ENCODE measurements at places on chromosomes 16 and 17.
A peak's percentile ranks its signal among the peaks of the same experiment; 100 is the strongest.

DNA sequence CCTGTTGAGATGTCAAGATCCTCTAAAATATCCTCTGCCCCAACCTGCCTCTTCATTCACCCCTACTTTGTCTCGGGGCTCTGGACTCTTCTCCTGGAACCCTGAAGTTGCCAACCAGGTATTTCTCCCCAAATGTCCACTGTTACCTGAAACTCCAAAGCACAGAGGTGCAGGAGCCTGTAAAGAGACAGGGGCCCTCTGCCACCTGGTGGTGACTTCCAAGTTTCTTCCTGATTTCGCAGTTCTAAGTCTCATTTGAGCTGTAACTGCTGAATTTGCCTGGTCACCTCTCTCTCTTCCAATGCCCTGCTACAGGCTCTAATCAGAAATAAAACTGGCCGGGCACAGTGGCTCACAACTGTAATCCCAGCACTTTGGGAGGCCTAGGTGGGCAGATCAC lies 77.1 kb upstream of the RCVRN start:
- DNase-seq, result no peak

DNA sequence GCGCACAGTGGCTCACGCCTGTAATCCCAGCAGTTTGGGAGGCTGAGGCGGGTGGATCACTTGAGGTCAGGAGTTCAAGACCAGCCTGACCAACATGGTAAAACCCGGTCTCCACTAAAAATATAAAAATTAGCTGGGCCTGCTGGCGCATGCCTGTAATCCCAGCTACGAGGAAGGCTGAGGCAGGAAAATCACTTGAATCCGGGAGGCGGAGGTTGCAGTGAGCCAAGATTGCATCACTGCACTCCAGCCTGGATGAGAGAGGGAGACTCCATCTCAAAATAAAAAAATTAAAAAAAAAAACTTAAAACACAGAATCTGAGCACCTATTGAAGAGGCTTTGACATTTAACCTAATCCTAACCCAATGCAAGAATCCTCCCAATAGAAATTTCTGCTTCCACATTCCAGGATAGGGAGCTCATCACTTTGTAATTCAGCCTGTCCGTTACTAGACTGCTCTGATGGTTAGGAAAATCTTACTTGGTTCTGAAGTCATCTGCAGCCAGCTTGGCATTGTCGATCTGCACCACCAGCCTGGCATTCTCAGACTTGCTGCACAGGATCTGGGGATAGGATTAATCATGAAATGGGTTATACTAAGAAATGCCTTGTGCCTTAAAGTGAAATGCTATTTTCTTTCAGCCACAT lies 2.1 kb downstream of the KRT33B start:
- DNase-seq, result no peak

DNA sequence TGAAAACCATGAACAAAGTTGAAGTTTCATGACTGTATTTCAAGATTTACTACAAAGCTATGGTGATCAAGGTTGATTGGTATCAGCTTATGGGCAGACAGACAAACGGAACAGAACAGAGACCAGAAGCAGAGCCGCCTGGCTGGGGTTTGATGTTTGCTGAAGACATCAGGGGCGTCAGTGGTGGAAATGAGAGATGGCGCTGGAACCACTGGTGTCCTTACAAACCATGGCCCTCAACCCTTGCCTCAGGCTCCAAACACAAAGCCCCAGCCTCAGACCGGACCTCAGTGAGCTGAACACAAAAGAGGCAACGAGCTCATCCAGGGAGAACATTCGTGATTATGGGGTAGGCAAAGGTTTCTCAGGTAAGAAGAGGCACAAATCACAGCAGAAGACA lies 113.0 kb upstream of the METRNL start:
- no peak for DNase-seq

- no peak for DNase-seq
Observed at GRCh38 chr16:22372882-22373661, 1.3 kb downstream of the CDR2 start.

- no peak for DNase-seq
Observed at GRCh38 chr17:32927201-32927723, 691 bp upstream of the TMEM98 start.

DNA sequence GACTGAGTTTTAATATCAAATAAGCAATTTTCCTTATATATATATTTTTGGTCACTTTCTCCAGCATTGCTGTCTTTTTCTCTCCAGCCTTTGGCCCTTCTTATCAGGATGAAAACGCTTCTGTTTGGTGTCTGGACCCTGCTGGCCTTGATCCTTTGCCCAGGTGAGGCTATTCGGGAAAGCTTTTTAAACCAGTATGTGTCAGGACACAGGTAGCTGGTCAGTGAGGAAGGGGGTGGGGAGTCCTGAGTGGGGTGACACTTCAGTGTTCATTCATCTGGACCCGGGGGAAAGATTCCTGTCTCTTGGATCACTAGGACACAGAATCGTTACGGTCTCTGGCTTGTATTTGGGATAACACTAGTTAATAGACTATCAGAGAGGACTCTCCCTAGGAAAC lies 12.2 kb upstream of the SMARCD2 start:
- DNase-seq, result no peak

DNA sequence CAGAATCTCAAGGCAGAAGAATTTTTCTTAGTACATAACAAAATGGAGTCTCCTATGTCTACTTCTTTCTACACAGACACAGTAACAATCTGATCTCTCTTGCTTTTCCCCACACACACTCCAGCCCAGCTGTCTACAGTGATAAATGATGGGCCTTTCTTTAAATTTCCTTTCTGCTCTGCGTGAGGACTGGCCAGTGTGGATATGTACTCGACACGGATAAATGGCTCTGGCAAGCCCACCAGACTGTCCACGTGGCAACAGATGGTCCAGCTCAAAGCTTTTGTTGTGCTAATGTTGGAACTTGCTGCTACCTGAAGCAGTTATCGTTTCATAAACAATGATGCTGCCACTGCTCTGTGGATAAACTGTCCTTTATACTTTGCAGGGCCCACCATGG lies 410.7 kb downstream of the TMEM114 start:
- DNase-seq, result no peak

GRCh38 chr17:2932946-2933345 lies 130.5 kb downstream of the OR1D5 start:
- no peak for DNase-seq

- peak; percentile 68 for DNase-seq
Observed at GRCh38 chr16:370443-370842, at the start of gene MRPL28. Gene MRPL28 (minus strand): TSS chr16:370538. CDS start chr16:370218, 320 bp downstream.

- DNase-seq, result no peak
Observed at GRCh38 chr16:72649254-72649944, 398.5 kb downstream of the ZFHX3 start.

- peak; percentile 75 for DNase-seq
Observed at GRCh38 chr16:2015117-2015946, 4.3 kb upstream of the NPW start.

DNA sequence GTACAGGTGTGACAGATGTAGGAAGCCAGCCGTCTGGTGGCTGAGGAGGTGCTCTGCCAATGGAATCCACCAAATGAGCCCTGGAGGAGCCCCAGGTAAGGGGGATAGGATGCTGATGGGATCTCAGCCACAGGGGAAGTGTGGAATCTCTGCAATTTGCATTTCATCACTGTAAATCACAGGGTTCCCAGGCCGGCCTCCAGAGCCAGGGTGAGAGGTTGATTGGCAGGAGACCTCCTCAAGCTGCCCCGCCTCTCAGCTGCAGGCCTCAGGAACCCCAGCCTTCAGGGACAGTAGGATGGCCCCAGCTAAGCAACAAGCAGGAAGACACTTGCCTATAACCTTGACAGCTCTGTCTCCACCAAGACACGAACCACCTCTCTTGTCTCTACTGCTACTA lies 39.4 kb downstream of the RTN4RL1 start:
- no peak for DNase-seq

GRCh38 chr16:58392215-58393137 lies at the start of gene GINS3:
Gene GINS3 (plus strand): TSS chr16:58392471. CDS start chr16:58392602, 131 bp downstream.
- DNase-seq, result peak; percentile 54

DNA sequence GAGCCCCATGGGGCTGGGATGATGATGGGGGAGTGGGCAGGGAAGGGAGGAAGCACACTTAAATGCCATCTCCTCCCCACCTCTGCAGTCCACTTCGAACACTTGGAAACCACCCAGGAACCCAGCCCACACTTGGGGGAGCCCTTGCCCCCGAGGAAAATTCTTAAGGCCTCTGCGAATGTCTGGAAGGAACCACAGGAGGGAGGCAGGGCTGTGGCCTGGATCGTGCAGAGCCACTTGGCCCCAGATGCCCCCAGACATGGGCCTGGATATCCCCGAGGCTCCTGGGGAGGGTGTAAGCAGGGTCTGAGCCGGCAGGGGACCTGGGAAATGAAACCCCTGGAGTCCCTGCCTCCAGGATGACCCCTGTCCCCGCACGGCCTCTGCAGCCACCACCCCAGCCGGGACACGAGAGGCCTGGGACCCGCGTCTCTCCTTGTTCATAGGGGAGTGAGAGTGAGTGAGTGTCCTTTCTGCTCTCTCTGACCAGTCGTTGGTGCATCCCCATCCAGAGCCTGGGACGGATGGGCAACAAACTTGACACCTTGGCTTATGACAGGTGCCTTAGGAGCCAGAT lies 11.8 kb upstream of the MTSS2 start:
- no peak for DNase-seq

GRCh38 chr17:57151798-57152197 lies 66.8 kb downstream of the AKAP1 start:
- DNase-seq, result no peak

- DNase-seq, result no peak
Observed at GRCh38 chr16:4610011-4611005, 4.4 kb downstream of the UBALD1 start.

- no peak for DNase-seq
Observed at GRCh38 chr17:68969101-68969500, 13.9 kb upstream of the ABCA8 start.

- no peak for DNase-seq
Observed at GRCh38 chr17:48711128-48711527, 11.2 kb downstream of the PRAC1 start.

- no peak for DNase-seq
Observed at GRCh38 chr17:74862108-74862901, 2.6 kb upstream of the GRIN2C start.

- DNase-seq, result no peak
Observed at GRCh38 chr17:27466743-27467375, 10.6 kb downstream of the KSR1 start.

DNA sequence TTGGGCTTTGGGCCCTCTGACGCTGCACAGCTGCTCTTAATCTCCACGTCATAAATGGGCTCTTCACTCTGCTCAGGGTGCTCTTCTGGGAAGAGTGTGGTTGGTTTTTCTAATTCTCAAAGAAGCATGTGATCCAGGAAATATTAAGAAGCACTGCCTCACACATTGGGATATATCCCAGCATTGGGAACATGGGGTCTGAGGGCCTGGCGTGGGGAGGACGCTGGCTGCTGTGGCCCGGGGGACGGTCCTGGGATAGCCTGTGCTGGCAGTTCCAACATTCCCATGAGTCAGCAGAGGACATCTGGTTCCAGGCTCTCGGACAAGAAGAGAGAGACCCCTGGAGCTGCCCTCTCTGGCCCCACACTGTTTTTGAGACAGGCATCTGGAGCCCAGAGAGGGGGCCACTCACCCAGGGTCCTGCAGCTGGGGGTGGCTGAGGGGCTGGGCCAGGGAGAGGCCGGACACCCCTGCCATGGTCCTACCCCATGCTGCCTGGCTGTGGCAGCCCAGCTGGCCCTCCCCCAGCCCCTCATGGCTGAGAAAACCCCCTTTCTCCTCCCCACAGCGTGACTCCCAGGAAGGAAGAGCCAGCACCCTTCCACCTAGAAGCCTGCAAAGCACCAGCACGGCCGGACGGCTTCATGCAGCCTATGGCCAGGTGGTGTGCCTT lies 58.8 kb downstream of the NT5M start:
- DNase-seq, result no peak

GRCh38 chr17:75820094-75821080 lies 23.8 kb downstream of the UNC13D start:
- DNase-seq, result no peak

DNA sequence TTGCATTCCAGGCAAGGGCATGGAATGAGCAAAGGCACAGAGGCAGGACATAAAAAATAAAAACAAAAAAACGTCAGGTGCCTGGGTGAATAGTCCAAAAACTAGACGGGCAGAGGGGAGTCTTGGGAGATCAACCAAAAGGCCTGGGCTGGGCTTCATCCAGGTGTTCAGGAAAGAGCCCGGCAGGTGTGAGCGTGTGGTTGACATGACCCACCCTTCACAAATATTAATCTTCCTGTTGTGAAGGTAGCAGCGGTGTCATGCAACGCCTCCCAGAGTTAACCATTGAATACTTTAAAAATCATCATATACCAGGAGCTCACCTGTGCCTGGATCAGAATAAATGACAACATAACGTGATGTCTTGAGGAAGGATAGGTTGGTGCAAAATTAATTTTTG lies 90.6 kb downstream of the USP22 start:
- no peak for DNase-seq

DNA sequence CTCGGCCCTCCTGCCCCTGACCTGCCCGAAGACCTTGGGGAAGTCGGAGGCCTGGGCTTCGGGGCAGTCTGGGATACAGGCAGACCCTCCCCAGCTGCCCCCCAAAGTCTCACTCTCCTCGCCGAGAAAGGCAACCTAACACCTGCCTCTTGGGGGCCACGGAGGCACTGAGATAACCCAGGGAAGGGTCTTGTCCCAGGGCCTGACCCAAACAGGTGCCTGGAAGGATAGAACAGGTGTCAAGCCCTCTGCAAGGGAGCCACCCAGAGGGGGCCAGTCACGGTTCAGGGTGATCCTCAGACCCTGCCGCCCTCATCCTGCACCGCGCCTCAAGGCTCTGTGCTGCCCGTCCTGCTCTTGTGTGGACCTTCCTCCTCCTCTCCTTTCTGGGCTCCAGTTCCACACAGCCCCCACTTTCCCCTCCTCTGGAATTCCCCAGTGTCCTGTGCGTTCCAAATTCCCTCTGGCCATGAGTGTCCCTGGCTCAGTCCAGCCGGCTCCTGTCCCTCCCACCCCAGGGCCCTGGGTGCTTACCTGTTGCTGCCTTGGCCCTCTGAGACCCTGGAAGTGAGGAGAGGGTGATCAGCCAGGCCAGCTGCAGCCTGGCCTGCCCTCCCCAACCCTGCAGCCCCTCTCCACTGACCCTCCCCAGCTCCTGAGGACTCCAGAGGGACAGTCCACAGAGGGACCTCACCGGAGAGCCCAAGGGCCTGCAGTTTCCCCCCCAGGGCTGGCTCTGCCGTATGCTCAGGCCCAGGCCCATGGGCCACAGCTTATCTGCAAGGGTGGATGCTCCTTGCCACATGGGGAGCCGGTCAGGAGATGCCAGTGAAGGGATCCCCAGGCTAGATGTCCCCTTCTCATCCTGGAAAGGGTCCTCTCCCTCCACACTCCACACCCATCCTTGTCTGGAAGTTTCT lies 3.8 kb downstream of the PRSS27 start:
- no peak for DNase-seq

- DNase-seq, result no peak
Observed at GRCh38 chr16:12341966-12342365, 365.4 kb downstream of the SNX29 start.
